ENCODE measurements at places on chromosomes 7 and 10.

- DNase-seq: no peak
Observed at GRCh38 chr7:48033922-48034321, 1.4 kb upstream of the C7orf57 start.

DNA sequence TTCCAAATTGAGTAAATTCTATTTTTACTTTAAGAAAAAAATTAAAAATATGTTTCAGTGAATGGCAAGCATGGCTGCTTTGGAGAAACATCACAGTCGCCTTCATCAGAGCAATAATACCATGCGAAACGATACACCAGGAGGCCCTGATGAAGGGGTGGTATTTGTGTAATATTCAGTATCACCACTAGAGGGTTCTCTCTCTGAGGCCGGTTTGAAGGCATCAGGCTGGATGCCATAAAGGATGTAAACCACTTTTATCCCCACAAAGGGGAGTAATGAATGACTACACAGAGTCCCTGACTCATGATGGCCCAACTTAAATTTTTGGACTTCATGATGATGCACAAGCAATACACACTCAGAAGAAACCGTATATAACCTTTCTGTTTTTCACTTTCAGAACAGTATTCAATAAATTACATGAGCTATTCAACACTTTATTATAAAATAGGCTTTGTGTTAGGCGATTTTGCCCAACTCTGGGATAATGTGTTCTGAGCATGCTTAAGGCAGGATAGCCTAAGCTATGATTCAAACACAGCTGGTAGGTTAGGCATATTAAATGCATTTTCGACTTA is 95.5 kb downstream of the PPP1R17 start:
- DNase-seq: no peak

- no peak for DNase-seq
Observed at GRCh38 chr10:28282336-28282735, 20.5 kb downstream of the MPP7 start.

DNA sequence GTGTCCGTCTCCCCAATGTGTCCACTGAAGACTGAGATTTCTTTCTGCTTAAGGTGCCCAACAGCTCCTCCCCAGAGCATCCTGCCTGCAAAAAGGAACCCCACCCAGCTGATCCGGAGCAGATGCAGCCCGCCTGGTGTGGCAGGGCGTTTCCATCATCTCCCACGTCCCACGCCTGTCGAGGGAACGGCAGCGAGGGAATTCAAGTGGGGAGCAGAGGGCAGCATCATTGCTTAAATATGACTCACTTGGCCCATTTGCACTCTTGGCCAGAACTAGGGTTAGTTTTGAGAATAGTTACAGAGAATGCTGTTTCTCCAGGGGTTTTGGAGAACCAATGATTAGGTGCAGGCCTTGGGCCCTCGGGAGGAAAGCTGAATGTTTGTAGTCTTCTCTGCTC is 20.8 kb downstream of the VWA2 start:
- DNase-seq: no peak

DNA sequence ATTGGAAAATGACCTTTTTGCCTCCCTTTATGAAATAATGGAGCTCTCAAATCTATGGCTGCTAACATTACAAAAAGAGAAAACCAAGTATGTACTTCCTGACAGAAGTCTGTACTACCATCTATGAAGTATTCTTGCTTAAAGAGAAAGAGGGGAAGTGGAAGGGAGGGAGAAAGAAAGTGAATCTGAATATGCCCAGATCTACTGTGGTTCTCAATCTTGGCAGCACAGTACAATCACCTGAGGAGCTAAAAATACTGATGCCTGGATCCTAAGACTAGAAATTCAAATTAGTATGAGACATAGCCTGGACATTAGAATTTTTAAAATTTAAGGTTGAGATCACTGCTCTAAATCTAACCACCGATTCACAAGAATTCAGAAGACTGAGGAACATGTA is 85.2 kb downstream of the IGF2BP3 start:
- no peak for DNase-seq

GRCh38 chr7:4216016-4216415 is 466.1 kb upstream of the FOXK1 start:
- DNase-seq: no peak

DNA sequence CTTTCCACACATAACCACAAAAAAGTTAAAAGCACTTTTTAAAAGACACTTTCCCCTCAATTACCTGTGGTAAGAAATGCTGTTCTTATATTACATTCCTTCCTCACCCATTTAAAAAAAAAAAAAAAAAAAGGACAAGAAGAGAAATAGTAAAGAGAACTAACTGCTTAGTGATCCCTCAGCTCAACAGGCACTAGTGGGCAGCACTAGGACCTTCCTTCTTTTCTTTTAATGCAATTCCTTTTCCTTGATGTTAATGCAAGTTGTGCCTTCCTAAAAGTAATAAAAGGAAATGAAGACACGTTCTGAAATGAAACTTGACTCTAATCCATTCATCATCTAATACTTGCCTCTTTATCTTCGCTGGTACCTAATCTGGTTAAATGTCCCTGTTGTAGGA is 189.7 kb downstream of the TCF7L2 start:
- DNase-seq: no peak

GRCh38 chr7:44454348-44454747 is 36.1 kb downstream of the NUDCD3 start:
- no peak for DNase-seq

DNA sequence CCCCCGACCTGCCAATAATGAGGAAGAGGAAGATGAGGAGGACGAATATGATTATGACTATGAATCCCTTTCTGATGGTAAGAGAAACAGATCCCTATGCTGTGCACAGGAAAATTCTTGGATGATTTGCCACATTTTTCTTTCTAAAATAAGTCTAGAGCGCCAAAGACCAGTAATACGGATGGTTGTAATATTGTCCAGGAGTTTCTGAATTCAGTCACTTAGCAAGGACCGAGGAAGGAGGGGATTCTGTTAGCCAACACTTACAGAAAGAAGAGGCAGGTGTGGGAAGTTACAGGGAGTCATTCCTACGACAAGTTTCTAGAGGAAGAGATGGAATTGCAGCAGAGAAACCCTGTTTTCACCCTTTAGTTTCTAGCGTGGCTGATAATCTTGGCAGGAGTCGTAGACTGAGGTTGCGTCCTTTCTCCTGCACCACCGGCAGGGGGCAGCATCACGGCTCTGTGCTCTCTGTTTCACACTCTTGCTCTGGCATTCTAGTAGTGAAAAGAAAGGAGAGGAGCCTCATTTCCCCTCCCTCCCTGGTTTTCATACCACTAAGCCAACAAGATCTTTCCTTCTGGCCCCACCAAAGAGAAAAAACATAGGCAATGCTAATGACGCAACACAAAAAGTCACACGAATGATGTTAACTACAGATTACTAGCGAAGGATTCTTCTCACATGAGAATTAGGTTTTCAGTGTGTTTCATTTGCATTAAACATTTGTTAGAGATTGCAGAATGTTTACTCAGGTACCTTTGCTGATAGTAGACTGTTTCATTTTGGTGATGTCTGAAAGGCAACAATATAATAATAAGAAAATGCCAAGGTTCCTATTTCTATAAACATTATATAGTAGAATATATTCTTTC is 82.7 kb downstream of the NOC3L start:
- DNase-seq: peak; percentile 25

DNA sequence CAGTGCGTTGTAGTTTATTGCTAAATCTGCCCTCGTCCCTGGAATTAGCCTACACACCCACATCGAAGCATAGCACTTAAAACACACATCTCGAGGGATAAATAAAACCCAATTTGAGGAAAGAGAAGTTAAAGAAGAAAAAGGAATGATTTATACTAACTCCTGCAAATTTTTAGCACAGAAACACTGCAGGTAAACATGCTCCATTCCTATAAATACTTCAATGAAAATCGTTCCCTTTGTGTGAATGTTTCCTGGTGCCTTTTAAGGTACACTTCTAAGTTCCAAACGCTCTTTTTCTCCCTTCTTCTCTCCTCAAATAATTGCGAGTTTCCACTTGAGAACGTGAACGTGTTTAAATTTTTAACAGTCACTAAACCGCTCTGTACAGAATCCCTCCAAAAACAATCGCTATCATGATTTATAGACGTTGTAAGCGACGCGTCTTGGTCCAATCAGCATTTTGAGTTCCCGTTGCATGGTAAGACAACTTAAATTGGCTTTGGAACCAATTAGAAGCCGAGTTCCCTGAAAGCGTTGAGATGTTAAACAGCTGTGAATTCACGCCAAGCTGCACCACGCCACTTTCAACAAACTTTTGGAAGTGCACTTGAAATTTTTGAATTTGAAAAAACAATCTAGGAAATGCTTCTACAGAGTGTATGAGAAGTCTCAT is 12.5 kb upstream of the EBLN1 start:
- no peak for DNase-seq

GRCh38 chr7:142927085-142927745 is 6.3 kb downstream of the TRPV5 start:
- DNase-seq: no peak

DNA sequence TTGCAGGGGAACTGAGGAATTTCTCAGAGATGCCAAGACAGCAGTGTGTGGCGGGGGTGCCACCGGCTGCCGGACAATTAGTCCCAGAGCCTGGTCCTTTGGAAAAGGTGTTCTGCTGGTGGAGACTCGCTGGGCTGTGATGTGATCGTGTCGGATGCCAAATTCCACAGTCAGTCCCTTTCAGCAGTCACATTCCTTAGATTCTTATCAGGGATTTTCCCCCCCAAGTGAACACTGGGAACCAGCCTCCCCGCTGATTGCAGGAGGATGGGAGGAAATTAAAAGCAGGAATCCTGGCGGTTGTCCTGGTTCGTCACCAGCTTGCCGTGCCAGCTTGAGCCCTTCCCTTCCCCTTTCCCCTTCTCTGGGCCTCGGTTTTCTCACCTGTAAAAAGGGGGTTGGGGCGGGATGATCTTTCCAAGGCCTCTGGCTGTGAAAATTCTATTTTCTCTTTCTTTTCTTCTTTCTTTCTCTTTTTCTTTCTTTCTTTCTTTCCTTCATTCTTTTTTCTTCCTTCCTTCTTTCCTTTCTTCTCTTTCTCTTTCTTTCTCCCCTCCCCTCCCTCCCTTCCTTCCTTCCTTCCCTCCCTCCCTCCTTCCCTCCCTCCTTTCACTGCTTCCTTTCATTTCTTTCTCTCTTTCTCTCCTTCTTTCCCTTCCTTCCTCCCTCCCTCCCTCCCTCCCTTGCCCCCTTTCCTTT is 39.6 kb downstream of the COL26A1 start:
- DNase-seq: no peak

- DNase-seq: no peak
Observed at GRCh38 chr7:85829817-85830432, 643.1 kb upstream of the SEMA3D start.
